ENCODE measurements at places on chromosomes 7 and 10. TPM values are rescaled to one million over a fixed set of nuclear protein-coding genes. Genes with fewer than 3 reads are reported as not detected.

The GRID1 gene
- 0.14 TPM for total RNA-seq

The FAM20C gene
- total RNA-seq: 31.7 TPM

DNA sequence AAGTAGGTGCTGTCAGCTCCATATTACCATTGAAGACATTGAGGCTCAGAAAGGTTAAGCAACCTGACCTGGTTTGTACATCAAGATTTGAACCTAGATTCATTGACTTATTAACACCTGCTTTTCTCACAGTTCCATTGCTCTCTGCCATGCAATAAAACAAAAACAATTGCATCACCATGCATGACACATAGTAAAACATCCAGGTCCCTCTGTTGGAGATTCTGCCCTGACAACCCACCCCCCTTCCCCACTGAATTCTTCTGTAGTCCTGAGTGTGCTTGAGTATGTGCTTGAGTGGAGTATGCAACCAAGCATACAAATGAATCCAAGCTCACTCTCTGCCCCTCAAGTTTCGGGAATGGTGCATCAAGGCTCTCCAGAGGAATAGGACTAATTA is 6.0 kb upstream of the LMBR1 start:
- DNase-seq: no peak

- no peak for DNase-seq
These were observed 18.1 kb upstream of the CAMK2G start for GRCh38 chr10:73892310-73893030.

- DNase-seq: no peak
These were observed 2.7 kb downstream of the MAFK start for GRCh38 chr7:1533255-1533546.

The PLEKHA8 gene
- 3.0 TPM for total RNA-seq

The TLX1 gene
- total RNA-seq: 0.79 TPM

GRCh38 chr10:26199841-26200240 is 16.7 kb upstream of the GAD2 start:
- DNase-seq: no peak

- no peak for DNase-seq
These were observed 11.5 kb upstream of the MALSU1 start for GRCh38 chr7:23287612-23288011.

All from liver (tissue), 10 donors.